ENCODE measurements at places on chromosomes 5 and 9.

GRCh38 chr5:71601222-71602026 lies 14.3 kb downstream of the MCCC2 start:
- no peak for DNase-seq

GRCh38 chr5:68543212-68543611 lies 327.7 kb downstream of the PIK3R1 start:
- no peak for DNase-seq

GRCh38 chr5:129459777-129460671 lies at the start of gene ADAMTS19:
Gene ADAMTS19, plus strand, starts transcription at chr5:129460298. Its CDS starts 94 bp downstream, at chr5:129460392.
- no peak for DNase-seq

- DNase-seq = no peak
Measured at GRCh38 chr9:122857815-122858214, 29.4 kb upstream of the PDCL start.

DNA sequence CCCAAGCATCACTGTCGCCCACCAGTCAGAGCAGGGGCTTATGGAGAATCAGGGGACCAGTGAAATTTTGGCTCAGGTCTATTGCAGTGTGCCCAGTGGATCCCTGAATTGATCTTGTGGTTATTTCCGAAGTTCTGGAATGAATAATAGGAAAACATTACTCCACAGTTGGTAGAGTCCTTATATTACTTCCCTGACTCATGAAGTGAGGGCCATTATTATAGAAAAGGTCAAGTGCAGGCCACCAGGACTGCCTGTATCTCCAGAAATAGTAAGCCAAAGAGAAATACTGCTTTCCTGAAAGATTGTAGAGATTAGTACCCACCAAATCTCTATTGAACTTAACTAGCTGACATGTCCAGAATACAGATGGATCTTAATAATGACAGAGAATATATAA lies 335.0 kb downstream of the NPR3 start:
- no peak for DNase-seq
